ENCODE measurements at places on chromosomes 11 and 22. TPM values are rescaled to one million over a fixed set of nuclear protein-coding genes. Genes with fewer than 3 reads are reported as not detected.

The CSTF3 gene
- 39.7 TPM for polyA plus RNA-seq

The NARS2 gene
- polyA plus RNA-seq, result 13.5 TPM

The OPCML gene
- polyA plus RNA-seq, result 0.98 TPM

GRCh38 chr22:45460288-45461109, 42.2 kb upstream of the FBLN1 start:
- H3K4me3 ChIP-seq, result no peak overlapping the region
- no peaks in the 10 kb centered on the region for H3K27me3 ChIP-seq
- DNase-seq, result peak; percentile 82

- no peaks in the 10 kb centered on the region for H3K27me3 ChIP-seq
- no peaks in the 10 kb centered on the region for H3K36me3 ChIP-seq
- H3K4me3 ChIP-seq, result no peak overlapping the region
- no peak overlapping the region for H3K27ac ChIP-seq
Observed at GRCh38 chr11:34748036-34748435, 127.1 kb downstream of the EHF start.

GRCh38 chr11:68043029-68043348, 4.2 kb downstream of the TCIRG1 start:
- no peaks in the 10 kb centered on the region for H3K27me3 ChIP-seq
- H3K36me3 ChIP-seq, result no peaks in the 10 kb centered on the region
- peaks cover 24% of the 10 kb centered on the region for H3K4me1 ChIP-seq
- no peak for DNase-seq

DNA sequence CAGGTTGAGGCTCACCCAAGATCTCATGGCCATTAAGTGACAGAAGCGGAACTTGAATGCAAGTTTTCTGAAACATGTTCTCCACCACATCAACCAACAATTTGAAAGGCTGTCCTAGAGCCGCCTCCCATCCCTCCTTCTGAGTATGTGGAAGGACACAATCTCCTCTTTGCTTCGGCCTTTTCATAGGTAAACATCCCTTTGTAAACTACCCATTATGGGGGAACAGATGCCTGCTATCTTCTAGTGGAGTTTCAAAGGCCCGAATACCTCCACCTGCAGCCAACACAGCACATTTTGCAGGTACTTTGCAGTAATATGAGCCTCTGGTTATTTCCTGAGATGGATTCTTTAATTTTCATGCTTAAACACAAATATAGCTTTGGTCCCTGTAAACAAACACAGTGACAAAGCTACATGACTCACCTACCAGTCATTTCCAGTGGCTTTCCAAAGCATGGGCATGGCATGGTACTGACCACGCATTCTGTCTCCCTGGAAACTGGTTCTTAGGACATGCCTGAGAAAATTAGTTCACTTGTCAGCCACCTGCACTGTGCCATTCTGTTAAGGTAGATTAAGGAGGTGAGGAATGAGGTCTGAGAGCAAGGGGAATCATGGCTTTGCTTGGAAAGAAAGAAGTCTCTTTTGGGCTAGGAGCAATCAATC, 60.2 kb downstream of the EHF start:
- no peaks in the 10 kb centered on the region for H3K36me3 ChIP-seq
- no peak for DNase-seq
- H3K4me1 ChIP-seq, result no peaks in the 10 kb centered on the region
- no peaks in the 10 kb centered on the region for H3K27me3 ChIP-seq
- H3K4me3 ChIP-seq, result no peak overlapping the region
- no peak overlapping the region for H3K27ac ChIP-seq

The CHRM1 gene
- polyA plus RNA-seq, result not detected

The OR52I2 gene
- polyA plus RNA-seq, result not detected

The JAML gene
- polyA plus RNA-seq, result 5.0 TPM

The FERMT3 gene
- not detected for polyA plus RNA-seq

The RRP8 gene
- polyA plus RNA-seq, result 26.1 TPM

- peaks cover 8% of the 10 kb centered on the region for H3K4me1 ChIP-seq
- H3K36me3 ChIP-seq, result no peaks in the 10 kb centered on the region
- no peak overlapping the region for H3K4me3 ChIP-seq
- peak overlapping the region; percentile 82 for H3K27ac ChIP-seq
Observed at GRCh38 chr11:112364962-112365481, 104.4 kb upstream of the PLET1 start.

The PLET1 gene
- 0.34 TPM for polyA plus RNA-seq

GRCh38 chr22:42719656-42720262, 911 bp downstream of the A4GALT start:
- no peaks in the 10 kb centered on the region for H3K36me3 ChIP-seq
- DNase-seq, result no peak
- peaks cover 13% of the 10 kb centered on the region for H3K4me1 ChIP-seq
- H3K27ac ChIP-seq, result no peak overlapping the region
- peaks cover 38% of the 10 kb centered on the region for H3K27me3 ChIP-seq
- H3K4me3 ChIP-seq, result peak overlapping the region; percentile 49

DNA sequence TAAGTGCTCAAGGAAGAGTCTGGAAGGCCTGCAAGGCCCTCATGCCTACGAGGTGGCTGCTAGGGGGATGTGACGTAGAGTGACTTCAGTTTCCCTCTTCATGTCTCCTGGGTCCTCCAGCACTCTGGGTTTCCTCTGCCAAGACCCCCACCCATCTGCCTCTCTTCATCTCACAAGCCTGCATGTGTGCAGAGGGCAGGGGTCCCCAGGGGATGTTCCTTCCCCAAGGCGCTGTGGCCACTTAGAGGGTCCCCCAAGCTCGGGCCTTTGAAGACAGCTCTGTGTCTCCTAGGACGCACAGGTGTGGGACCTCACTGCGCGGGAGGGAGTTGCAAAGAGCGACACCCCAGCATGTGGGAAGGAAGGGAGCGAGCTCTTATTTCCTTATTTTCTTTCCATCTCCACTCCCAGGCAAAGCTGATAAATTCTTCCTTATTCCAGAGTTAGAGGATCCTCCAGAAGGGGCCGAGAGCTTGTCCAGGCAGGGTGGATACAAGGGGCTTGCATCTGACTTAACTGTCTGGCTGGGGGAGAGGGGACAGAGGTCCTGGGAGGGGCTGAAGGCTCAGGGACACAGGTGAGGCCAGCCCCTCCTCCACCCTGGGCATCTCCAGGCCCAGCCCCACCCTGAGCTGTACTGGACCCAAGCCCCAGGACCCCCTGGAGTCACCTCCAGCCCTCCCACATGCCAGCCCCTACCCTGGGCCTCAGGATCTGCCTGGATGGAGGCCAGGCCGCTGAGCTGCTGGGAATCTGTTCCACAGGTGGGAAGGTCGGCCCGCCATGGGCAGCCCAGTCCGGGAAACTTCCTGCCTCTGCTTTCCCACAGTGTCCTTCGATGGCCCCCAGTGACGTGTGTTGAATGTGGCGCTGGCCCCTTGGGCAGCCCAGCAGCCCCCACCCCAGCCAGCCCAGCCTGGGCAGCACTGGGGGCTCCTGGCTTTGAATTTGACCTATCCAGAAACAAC, 59.7 kb upstream of the KCNQ1OT1 start:
- H3K36me3 ChIP-seq, result no peaks in the 10 kb centered on the region
- no peak for DNase-seq
- H3K27me3 ChIP-seq, result no peaks in the 10 kb centered on the region

DNA sequence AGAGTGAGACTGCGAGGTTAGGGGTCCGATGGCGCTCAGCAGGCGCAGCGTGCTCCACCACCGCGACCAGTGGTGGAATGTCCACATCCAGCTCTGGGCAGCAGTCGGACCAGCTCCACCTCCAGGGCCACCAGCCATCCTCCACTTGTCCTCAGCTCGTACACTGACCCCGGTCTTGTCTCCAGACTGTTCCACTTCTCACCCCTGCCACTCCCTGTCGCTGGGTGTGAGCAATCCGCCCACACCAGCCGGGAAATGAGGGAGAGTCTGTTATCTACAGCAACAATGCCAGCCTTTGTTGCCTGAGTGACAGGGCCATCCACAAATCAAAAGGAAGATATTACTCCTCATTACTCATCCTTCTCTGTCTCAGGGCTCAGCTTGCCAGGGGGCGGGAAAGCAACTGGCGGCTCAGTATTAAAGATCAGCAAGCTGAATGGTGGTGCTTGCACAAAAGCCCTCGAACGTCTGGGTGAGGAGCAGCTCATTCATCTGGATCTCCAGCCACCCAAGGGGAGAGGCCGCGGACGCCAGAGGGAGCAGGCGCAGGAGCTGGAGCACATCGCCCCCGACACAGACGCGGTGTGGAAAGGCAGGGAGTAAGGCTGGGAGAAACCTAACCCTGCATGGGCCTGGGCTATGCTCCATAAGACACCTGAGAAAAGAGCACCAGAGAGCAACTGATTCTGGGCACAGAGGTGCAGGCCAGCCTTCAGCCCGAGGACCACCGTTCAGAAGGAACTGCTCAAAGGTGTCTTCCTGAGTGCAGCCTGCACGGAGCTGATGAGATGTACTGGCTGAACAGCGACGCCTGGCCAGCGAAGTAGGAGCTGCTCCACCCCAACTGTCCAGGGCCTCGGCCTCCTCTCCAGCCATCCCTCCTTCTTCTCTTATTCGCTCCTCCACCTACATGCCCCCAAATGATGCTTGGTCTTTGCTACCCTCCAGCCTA, 21.9 kb downstream of the IGSF9B start:
- H3K4me3 ChIP-seq, result no peak overlapping the region
- H3K27me3 ChIP-seq, result no peaks in the 10 kb centered on the region
- no peaks in the 10 kb centered on the region for H3K36me3 ChIP-seq

The CCDC73 gene
- polyA plus RNA-seq, result not detected

DNA sequence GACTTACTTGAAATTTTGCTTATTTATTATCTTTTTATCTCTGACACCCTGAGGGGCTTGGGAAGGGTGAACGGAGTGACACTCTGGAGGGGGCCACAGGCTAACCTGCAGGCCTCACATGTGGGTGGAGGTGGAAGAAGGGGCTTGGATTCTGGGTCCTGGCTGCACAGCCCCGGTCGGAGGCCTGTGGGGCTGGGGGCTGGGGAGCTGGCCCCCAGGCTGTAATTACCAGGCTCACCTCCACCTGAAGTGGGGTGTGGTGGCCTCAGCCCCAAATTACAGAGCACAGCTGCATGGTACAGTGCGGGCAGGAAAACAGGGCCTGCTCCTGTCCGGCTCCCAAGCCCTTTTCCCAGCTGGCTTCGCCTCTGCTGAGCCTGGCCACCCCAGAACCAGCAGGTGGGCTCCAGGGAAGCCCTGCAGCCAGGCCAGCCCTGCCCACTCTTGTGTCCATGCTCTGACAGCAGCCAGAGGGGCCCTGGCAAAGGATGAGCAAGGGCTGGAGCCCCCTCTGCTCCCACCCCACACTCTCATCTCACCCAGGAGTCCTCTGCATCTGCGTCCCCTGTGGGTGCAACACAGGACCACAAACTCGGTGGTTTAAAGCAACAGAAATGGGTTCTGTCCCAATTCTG, 48.0 kb downstream of the IGF2 start:
- H3K36me3 ChIP-seq, result no peaks in the 10 kb centered on the region
- no peak for DNase-seq
- H3K27me3 ChIP-seq, result no peaks in the 10 kb centered on the region
- no peaks in the 10 kb centered on the region for H3K4me1 ChIP-seq
- H3K4me3 ChIP-seq, result no peak overlapping the region
- no peak overlapping the region for H3K27ac ChIP-seq

DNA sequence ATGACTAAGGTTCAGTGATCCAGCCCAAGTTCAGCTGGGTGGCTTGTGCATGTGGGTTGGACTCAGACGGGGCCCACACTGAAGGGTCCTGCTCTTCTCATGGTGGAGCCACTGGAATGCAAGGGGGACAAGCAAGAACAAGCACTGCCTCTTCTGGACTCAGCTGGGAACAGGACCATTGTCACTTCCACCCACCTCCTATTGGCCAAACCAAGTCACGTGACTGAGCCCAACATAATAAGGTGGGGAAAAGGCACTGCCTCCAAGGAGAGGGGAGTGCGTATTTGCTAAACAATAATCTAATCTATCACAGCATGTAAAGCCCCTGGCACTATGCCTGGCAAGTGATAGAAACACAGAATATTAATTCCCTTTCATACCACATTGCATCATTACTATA, 87.1 kb downstream of the CHST1 start:
- no peak overlapping the region for H3K4me3 ChIP-seq
- no peak overlapping the region for H3K27ac ChIP-seq
- H3K36me3 ChIP-seq, result no peaks in the 10 kb centered on the region
- peaks cover 19% of the 10 kb centered on the region for H3K27me3 ChIP-seq
- H3K4me1 ChIP-seq, result no peaks in the 10 kb centered on the region

The HBB gene
- polyA plus RNA-seq, result not detected

- no peak overlapping the region for H3K4me3 ChIP-seq
- H3K4me1 ChIP-seq, result no peaks in the 10 kb centered on the region
- DNase-seq, result no peak
- no peaks in the 10 kb centered on the region for H3K36me3 ChIP-seq
Observed at GRCh38 chr22:38406617-38407016, 48.4 kb downstream of the KCNJ4 start.

The TRPC6 gene
- 0.61 TPM for polyA plus RNA-seq

DNA sequence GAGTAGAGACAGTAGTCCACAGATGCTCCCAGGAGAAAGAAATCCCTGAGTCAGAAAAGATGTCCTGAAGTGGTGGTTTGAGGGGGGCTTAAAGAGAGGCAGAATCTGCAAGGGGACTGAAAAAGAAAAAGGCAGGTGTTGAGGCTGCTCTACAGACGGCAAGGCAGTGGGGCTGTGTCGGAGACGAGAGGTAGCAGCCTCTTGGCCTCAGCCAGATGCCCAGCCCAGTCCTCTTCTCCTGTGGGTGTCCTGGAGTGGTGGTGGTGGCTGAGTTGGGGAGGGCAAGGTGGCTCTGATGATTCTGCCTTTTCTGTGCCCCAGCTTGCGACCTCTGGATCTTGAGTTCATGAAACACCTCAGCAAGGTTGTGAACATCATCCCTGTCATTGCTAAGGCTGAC, 9.3 kb upstream of the WBP2NL start:
- no peak overlapping the region for H3K4me3 ChIP-seq
- no peak overlapping the region for H3K27ac ChIP-seq
- H3K36me3 ChIP-seq, result no peaks in the 10 kb centered on the region

DNA sequence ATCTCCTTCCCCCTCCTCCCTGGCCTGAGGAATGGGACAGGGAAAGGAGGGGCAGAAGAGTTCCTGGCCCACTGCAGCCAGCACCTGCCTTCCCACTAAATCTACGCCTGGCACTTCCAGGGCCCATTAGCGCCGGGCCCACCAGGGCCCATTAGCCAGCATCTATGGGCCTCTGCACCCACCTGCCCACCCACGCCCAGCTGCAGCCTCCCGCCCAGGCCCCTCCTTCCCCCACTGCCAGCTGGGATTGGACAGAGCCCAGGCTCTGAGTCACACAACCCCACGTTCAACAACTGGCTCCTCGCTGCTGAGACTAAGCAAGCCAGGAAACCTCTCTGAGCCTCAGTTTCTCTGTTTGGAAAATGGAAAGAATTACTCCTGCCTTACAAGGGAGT, 48.7 kb downstream of the CYTH4 start:
- H3K27ac ChIP-seq, result no peak overlapping the region
- no peaks in the 10 kb centered on the region for H3K36me3 ChIP-seq
- H3K4me1 ChIP-seq, result peaks cover 23% of the 10 kb centered on the region
- no peak overlapping the region for H3K4me3 ChIP-seq
- no peak for DNase-seq
- peaks cover 45% of the 10 kb centered on the region for H3K27me3 ChIP-seq

DNA sequence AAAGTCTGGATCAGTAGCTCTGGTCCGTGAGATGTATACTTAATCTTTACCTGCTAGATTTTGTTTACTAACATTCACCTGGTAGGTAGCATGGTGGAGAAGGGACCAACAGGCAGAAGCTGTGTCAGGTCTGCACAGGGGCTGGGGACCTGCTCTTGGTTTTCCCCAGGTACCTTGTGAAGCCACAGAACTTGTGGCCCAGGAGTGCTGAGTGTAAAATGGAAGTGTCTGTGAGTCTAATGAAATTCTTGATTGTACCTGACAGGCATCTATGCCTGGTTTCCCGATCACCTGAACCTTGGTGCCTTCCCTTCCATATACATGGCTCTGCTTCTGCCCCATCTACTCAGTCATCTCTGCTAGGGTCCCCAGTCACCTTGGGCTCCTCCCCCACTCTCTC, 94.3 kb downstream of the CWC15 start:
- H3K4me3 ChIP-seq, result no peak overlapping the region
- H3K4me1 ChIP-seq, result peaks cover 16% of the 10 kb centered on the region
- no peak for DNase-seq
- no peak overlapping the region for H3K27ac ChIP-seq
- H3K36me3 ChIP-seq, result peaks cover 4% of the 10 kb centered on the region

The ELF5 gene
- polyA plus RNA-seq, result 1.0 TPM

The OR6A2 gene
- polyA plus RNA-seq, result not detected

Measured in hepatocyte (in vitro differentiated cells).